ENCODE measurements at places on chromosomes 5 and 9.

GRCh38 chr5:83653669-83654068 lies 67.0 kb downstream of the HAPLN1 start:
- DNase-seq = no peak

GRCh38 chr5:64323591-64323990 lies 157.9 kb downstream of the RNF180 start:
- DNase-seq = no peak

GRCh38 chr5:37316027-37316426 lies 54.9 kb downstream of the NUP155 start:
- no peak for DNase-seq

DNA sequence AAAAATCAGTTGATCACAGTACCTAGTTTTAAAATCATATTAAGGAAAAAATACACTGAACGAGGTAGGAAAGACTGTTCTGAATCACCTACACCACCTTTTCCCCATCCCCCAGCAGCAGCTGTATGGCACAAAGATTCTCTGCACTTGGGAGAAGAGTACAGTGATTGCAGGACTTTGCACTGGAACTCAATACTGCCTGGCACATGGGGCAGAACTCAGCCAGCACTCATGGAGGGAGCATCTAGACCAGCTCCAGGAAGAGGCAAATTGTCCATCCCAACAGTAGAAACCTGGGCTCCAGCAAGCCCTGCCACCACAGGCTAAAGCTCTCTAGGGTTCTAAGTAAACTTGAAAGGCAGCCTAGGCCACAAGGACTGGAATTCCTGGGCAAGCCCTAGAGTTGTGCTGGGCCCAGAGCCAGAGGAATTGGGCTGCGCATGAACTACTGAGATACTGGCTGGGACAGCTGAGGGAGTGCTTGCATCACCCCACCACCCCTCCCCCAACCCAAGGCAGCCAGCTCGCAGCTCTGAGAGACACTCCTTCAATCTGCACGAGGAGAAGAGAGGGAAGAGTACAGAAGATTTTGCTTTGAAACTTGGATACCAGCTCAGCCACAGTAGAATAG lies 654.4 kb upstream of the CDH6 start:
- no peak for DNase-seq

DNA sequence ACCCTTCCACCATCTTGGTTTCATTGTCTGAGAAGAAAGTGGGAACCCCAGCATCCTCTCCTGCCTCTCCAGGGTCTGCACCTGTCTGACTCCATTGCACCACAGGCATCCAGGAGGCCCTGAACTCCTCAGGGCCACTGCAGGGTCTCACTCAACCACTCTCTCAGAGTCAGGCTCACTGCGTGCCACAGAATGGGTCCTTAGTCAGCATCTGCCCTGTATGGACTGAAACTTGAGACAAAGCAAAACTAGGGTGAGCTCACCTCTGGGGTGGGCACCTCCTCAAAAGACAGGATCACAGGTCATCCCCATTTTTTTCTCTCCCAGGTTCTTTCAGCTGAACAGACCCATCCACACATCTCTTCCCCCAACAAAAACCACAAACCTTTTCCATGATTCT lies 59.2 kb upstream of the CPEB4 start:
- no peak for DNase-seq

GRCh38 chr9:93911801-93912554 lies 43.2 kb downstream of the BARX1 start:
- DNase-seq = no peak

GRCh38 chr5:61280205-61280604 lies 51.9 kb upstream of the ZSWIM6 start:
- DNase-seq = no peak

- DNase-seq = no peak
Observed at GRCh38 chr5:129658801-129659200, 89.1 kb upstream of the MINAR2 start.

- DNase-seq = no peak
Observed at GRCh38 chr5:106680330-106680729, 990.4 kb downstream of the EFNA5 start.

DNA sequence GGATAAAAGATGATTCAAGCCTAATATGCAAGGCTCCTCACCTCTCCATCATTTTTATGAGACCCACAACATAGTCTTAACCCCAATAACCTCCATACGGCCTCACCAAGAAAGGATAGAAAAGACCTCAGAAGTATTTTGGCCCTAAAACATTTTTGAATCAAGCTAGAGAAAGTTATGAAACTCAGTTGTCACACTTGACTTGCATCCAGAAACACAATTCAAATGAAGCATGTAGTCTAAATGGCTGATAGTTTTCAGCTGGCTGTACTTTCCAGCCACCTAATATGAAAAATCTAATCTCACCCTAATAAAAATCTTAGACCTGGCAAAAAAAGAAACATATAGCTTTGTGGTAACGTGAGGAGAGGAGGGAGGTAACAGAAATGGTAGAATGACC lies 116.1 kb downstream of the ARL15 start:
- DNase-seq = no peak

- no peak for DNase-seq
Observed at GRCh38 chr9:14941501-14942405, 31.5 kb upstream of the FREM1 start.
